ENCODE measurements at places on chromosomes 1 and 21.

DNA sequence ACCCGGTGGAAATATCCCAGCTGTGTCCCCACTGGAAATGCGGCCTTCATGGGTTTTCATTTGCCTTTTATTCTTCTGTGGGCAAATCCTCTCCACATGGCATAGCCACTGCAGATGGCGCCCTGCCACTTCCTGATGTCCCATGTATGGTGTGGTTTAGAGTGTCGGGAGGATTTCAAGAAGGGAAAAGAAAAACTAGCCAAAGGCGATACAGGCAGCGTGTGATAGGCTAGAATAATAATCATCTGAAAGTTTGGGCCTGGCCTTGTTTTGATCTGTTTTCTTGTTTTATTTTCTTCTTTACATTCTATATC is 123.6 kb downstream of the PEX14 start:
- no peak overlapping the region for H3K27ac ChIP-seq
- no peak for DNase-seq
- H3K4me3 ChIP-seq: no peak overlapping the region
- peaks cover 3% of the 10 kb centered on the region for H3K36me3 ChIP-seq

GRCh38 chr1:11280719-11281376 is 7.8 kb downstream of the UBIAD1 start:
- H3K4me3 ChIP-seq: peak overlapping the region; percentile 23
- no peaks in the 10 kb centered on the region for H3K27me3 ChIP-seq
- H3K27ac ChIP-seq: peak overlapping the region; percentile 58

DNA sequence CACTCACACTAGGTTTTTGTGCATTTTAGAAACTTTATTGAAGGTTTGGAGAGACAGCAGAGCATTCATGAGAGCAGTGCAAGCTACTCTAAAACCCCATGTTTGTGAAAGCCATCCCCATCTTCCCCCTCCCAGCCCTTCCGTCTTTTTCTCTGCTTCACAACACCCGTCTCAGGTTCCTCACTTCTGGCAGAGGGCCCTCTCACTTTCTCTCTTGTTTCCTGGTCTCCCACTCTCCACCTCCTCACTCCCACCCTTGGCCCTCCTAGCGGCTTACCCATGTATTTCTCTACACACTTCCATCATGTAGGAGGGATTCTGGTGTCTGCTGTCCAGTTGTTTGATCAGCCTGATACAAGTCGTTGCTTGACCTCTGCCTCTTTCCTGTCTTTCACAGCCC is 92.7 kb downstream of the LRRC8C start:
- H3K27me3 ChIP-seq: no peaks in the 10 kb centered on the region
- H3K36me3 ChIP-seq: no peaks in the 10 kb centered on the region
- H3K4me1 ChIP-seq: peaks cover 4% of the 10 kb centered on the region
- no peak for DNase-seq
- H3K4me3 ChIP-seq: no peak overlapping the region

- no peak overlapping the region for H3K4me3 ChIP-seq
- no peak overlapping the region for H3K27ac ChIP-seq
- no peaks in the 10 kb centered on the region for H3K36me3 ChIP-seq
Observed at GRCh38 chr21:42827588-42827987, 51.8 kb downstream of the WDR4 start.

GRCh38 chr1:226678701-226679100 is 60.4 kb downstream of the ITPKB start:
- H3K27me3 ChIP-seq: no peaks in the 10 kb centered on the region
- H3K36me3 ChIP-seq: peaks cover 4% of the 10 kb centered on the region
- peak overlapping the region; percentile 92 for H3K27ac ChIP-seq
- H3K4me1 ChIP-seq: peaks cover 97% of the 10 kb centered on the region

All from T-cell (primary cell).